ENCODE measurements at places on chromosomes 3 and 15. TPM values are rescaled to one million over a fixed set of nuclear protein-coding genes. Genes with fewer than 3 reads are reported as not detected.

DNA sequence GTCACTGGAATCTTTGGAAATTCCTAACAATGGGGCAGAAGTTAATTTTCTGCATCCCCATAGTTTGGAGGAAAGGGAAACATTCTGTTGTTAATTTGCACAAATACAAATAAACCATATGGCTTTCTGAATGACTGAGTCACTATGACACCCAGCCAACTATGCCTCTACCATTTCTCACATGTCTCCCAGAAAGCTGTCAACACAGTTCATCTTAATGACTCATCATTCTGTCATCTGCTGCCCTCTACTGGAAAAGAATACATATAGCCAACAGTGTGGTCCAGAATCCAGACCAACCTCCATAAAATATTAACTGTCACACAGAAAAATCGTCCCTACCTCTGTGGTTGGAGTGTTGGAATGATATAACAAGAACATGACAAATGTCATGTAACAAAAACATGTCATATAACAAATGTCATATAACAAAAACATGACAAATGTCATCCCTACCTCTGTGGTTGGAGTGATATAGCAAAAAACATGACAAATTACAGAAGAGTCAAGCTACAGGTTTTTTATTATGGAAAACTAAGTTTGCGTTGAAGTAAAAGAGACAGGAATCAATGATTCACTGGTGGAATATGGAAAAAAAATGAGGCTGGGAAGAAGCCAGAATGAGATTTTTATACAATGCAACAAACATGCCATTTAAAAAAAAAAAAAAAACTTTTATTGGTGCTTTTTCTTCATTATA is 47.7 kb upstream of the GYG1 start:
- peak; percentile 74 for DNase-seq
- no peak overlapping the region for H3K27ac ChIP-seq
- H3K4me3 ChIP-seq = no peak overlapping the region
- no peaks in the 10 kb centered on the region for H3K36me3 ChIP-seq
- H3K27me3 ChIP-seq = no peaks in the 10 kb centered on the region

- no peaks in the 10 kb centered on the region for H3K4me1 ChIP-seq
- H3K36me3 ChIP-seq = no peaks in the 10 kb centered on the region
- H3K27me3 ChIP-seq = no peaks in the 10 kb centered on the region
- no peak for DNase-seq
These were observed 804.2 kb upstream of the NECTIN3 start for GRCh38 chr3:110267304-110267845.

GRCh38 chr3:150520408-150520807 is 25.9 kb downstream of the SERP1 start:
- H3K36me3 ChIP-seq = no peaks in the 10 kb centered on the region
- H3K4me1 ChIP-seq = no peaks in the 10 kb centered on the region
- no peaks in the 10 kb centered on the region for H3K27me3 ChIP-seq
- no peak overlapping the region for H3K27ac ChIP-seq
- H3K4me3 ChIP-seq = peak overlapping the region; percentile 33

DNA sequence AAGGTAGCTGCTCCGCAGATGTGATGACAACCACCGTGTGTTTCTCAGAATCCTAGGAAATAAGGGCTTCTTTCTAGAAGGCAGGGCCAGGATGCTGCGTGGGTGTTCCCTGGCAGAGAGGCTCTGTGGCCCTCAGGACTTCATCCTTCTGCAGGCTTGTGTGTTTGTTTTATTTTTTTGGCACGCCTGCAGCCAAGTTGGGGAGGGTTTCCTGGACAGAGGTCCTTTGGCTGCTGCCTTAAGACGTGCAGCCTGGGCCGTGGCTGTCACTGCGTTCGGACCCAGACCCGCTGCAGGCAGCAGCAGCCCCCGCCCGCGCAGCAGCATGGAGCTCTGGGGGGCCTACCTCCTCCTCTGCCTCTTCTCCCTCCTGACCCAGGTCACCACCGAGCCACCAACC is at the start of gene CLEC3B:
CLEC3B (plus strand) TSS at position 266 of the 400 bp plus-strand sequence; CDS start at position 326, 60 bp downstream.
- H3K36me3 ChIP-seq = no peaks in the 10 kb centered on the region
- H3K27ac ChIP-seq = peak within 1 kb of the TSS; percentile 31
- no peak within 1 kb of the TSS for H3K4me3 ChIP-seq
- no peaks in the 10 kb centered on the region for H3K27me3 ChIP-seq
- DNase-seq = peak; percentile 67

- H3K4me3 ChIP-seq = no peak overlapping the region
- DNase-seq = no peak
- H3K36me3 ChIP-seq = no peaks in the 10 kb centered on the region
- no peaks in the 10 kb centered on the region for H3K27me3 ChIP-seq
These were observed 46.3 kb upstream of the TIPARP start for GRCh38 chr3:156627946-156628569.

GRCh38 chr3:142095841-142096240 is 53.5 kb downstream of the TFDP2 start:
- H3K4me1 ChIP-seq = no peaks in the 10 kb centered on the region
- H3K4me3 ChIP-seq = no peak overlapping the region
- H3K27ac ChIP-seq = no peak overlapping the region
- H3K27me3 ChIP-seq = no peaks in the 10 kb centered on the region
- no peak for DNase-seq

DNA sequence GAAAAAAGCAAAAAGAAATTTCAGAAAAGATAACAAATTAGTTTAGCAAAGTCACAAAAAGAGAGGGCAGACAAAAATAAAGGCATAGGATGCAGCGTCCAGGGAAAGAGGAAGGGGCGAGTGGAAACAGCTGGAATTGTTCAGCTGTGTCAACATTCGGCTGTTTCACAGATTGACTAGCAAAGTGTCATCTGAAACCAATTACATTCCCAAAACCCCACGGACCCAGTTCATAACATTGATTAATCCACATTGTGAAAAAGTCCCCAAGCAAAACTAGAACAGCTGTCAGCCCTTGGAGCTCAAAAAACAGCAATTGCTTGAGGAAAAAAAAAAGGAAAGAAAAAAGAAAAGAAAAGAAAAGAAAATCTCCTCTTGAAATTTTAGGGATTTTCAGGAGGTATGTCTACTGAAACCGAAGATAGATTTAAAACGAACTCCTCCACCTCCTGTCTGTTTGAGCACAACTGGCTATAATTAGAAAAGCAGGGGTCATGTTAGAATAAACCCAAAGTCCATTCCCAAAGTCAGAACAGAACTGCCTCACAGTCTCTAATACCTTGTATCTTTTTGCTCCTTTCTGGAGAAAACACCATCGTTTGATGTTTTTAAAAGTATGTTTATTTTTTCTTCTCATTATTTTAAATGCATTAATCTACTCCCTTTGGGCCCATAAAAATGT is 159.6 kb downstream of the RORA start:
- no peaks in the 10 kb centered on the region for H3K4me1 ChIP-seq
- no peaks in the 10 kb centered on the region for H3K27me3 ChIP-seq
- H3K27ac ChIP-seq = no peak overlapping the region
- H3K36me3 ChIP-seq = no peaks in the 10 kb centered on the region
- no peak for DNase-seq

DNA sequence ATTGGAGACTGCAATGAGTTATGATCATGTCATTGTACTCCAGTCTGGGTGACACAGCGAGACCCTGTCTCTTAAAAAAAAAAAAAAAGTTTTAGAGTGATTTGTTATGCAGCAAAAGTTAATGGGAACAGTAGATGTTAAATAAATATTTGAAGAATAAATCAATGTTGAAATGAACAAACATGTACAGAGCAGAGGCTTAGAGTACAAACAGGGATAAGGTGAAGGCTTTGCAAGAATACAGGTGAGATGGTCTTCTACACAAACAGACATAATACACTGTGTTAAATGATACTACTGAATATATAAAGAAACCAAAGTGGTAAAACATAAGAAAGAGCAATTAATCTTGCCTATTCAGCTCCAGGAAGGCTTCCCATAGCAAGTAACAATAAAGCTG is 265.4 kb downstream of the CNTN3 start:
- H3K27ac ChIP-seq = no peak overlapping the region
- H3K4me3 ChIP-seq = no peak overlapping the region
- DNase-seq = no peak
- H3K4me1 ChIP-seq = no peaks in the 10 kb centered on the region
- no peaks in the 10 kb centered on the region for H3K36me3 ChIP-seq

GRCh38 chr3:131849616-131850015 is 185.2 kb downstream of the CPNE4 start:
- H3K4me3 ChIP-seq = no peak overlapping the region
- H3K27ac ChIP-seq = no peak overlapping the region
- DNase-seq = no peak
- H3K36me3 ChIP-seq = no peaks in the 10 kb centered on the region
- H3K4me1 ChIP-seq = no peaks in the 10 kb centered on the region

DNA sequence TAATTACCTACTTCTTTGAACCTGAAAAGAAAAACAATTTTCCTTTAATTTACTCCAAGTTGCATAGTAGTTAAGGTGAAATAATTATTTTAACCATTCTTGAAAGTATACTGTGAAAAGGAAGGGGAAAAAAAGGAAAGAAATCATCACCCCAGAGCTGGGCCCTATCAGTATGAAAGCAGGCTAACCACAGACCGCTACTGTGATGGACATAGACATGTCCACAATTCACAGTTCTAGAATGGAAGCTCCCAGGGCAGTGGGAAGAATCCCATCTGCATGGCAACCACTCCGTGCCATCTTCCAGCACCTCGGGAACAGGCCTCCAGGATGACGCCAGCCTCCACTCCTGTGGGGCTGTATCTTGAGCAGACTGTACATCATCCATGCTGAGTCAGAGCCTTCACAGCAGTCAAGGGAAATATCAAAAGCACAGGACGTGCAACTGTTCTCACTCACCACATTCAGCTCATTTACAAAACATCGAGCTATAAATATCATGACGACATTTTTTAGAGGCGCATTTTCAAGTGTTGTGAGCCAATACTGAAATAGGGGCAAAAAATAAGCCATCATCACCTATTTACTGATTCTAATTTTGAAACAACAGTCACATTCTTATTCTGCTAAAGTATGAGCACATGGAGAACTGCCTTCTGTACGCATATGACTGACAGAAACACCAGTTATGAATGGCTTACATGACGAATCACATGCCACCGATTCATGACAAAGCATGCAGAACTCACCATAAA is 119.7 kb downstream of the SNRK start:
- no peaks in the 10 kb centered on the region for H3K27me3 ChIP-seq
- H3K4me3 ChIP-seq = no peak overlapping the region
- DNase-seq = no peak
- H3K4me1 ChIP-seq = no peaks in the 10 kb centered on the region
- no peaks in the 10 kb centered on the region for H3K36me3 ChIP-seq

GRCh38 chr3:186259612-186260383 is 102.2 kb downstream of the DGKG start:
- DNase-seq = peak; percentile 57
- no peak overlapping the region for H3K4me3 ChIP-seq
- no peak overlapping the region for H3K27ac ChIP-seq

- DNase-seq = no peak
- H3K27ac ChIP-seq = no peak overlapping the region
- peaks cover 12% of the 10 kb centered on the region for H3K4me1 ChIP-seq
- peaks cover 35% of the 10 kb centered on the region for H3K36me3 ChIP-seq
- H3K27me3 ChIP-seq = no peaks in the 10 kb centered on the region
- no peak overlapping the region for H3K4me3 ChIP-seq
These were observed 13.9 kb downstream of the TYRO3 start for GRCh38 chr15:41572866-41573265.

DNA sequence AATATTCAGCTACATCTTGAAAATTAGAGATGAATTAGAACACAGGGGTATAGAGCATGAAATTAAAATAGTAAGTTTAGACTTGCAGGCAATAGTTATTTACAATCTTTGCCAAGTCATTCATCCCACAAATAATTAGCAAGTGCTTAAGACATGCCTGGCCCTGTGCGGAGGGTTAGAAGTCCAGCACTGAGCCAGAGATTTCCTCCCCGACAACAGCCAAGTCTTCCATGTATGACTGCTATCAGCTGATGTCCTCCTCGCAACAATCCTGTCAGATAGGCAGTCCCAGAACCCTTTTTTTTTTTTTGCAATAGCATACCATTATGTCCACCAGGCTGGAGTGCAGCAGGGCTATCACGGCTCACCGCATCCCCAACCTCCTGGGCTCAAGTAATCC is 14.6 kb downstream of the SIN3A start:
- no peak for DNase-seq
- H3K27me3 ChIP-seq = no peaks in the 10 kb centered on the region
- no peaks in the 10 kb centered on the region for H3K4me1 ChIP-seq
- peaks cover 44% of the 10 kb centered on the region for H3K36me3 ChIP-seq

DNA sequence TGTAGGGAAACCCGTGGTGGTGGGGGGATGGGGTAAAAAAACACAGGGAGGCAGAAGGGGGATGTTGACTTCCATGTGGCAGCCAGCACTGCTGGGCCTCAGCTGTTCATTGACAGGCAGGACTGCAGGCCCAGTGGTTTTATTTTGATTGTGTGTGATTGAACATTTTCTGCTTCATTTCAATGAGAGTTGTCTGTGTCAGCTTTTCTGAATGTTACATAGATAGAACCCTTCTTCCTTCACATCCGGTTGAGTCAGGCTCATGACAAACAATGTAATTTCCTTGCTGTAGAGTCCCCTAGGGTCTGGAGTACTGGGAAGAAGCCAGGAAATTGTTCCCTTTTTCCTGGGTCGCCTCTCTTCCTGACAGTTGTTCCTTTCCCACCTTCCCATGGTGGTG is 8.2 kb upstream of the RPP25 start:
- DNase-seq = peak; percentile 61
- no peak overlapping the region for H3K4me3 ChIP-seq
- H3K27me3 ChIP-seq = no peaks in the 10 kb centered on the region

DNA sequence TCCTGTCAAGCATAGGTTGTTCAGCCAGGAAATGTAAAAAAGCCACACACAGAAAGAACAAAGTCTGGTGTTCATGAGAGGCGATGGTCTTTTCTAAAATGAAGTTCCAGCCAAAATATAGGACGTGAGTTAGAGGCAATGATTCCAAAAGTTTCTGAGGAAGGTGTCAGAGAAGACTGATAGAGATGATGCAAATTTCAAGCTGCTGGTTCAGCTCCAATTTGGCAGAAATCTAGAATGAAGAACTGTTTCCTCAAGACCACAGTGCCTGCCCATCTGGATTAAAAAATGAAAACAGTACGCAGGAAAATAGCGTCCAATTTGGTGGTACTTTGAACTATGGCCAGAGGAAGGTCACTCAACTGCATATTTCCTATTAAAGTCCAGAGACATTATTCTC is 672.9 kb downstream of the SQOR start:
- no peak overlapping the region for H3K4me3 ChIP-seq
- no peak overlapping the region for H3K27ac ChIP-seq
- DNase-seq = no peak
- H3K27me3 ChIP-seq = no peaks in the 10 kb centered on the region

GRCh38 chr3:186210852-186211500 is 102.1 kb upstream of the ETV5 start:
- no peak overlapping the region for H3K27ac ChIP-seq
- DNase-seq = no peak
- H3K4me3 ChIP-seq = no peak overlapping the region
- H3K36me3 ChIP-seq = no peaks in the 10 kb centered on the region

- no peaks in the 10 kb centered on the region for H3K27me3 ChIP-seq
- H3K36me3 ChIP-seq = no peaks in the 10 kb centered on the region
- H3K4me1 ChIP-seq = peaks cover 54% of the 10 kb centered on the region
- H3K4me3 ChIP-seq = no peak overlapping the region
- DNase-seq = no peak
These were observed 52.2 kb upstream of the HES1 start for GRCh38 chr3:194083637-194084224.

C3orf80 gene
- not detected for total RNA-seq

GOLGA8S gene
- total RNA-seq = 0.05 TPM

CHRFAM7A gene
- total RNA-seq = not detected

PLA2G4E gene
- total RNA-seq = not detected

DCUN1D1 gene
- 24.9 TPM for total RNA-seq

TAGLN3 gene
- not detected for total RNA-seq

NOX5 gene
- not detected for total RNA-seq

UACA gene
- 27.8 TPM for total RNA-seq

IL17RD gene
- not detected for total RNA-seq

COL6A5 gene
- total RNA-seq = not detected

LRTM1 gene
- not detected for total RNA-seq

FGF7 gene
- total RNA-seq = not detected

SLC38A3 gene
- total RNA-seq = not detected

GNAT1 gene
- total RNA-seq = not detected

SYNM gene
- 71.3 TPM for total RNA-seq

LAMB2 gene
- 171 TPM for total RNA-seq

All from SJSA1 (cell line).